ENCODE measurements at places on chromosomes 6 and 20. TPM values are rescaled to one million over a fixed set of nuclear protein-coding genes. Genes with fewer than 3 reads are reported as not detected.

GRCh38 chr20:40286975-40287531 is 402.0 kb downstream of the MAFB start:
- DNase-seq = no peak

DNA sequence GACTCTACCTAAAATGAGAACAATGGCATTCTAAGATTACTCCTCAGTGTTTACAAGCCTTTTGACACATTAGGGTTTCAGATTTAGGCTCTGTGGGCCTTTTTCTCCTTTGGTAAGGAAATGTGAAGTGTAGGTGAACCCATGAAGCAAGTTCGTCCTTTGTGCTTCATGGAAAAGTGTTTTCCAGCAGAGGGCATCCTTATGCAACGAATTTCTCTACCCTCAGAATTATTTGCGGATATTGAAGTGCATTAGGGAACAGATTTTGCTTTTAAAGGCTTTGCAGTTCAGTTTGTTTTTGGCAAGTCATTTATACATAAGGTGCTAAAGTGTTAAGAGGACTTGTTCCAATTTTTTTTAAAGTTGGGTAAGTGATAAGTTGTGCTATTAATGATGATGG is 55.7 kb upstream of the FERMT1 start:
- no peak for DNase-seq

Gene SLC22A23
- 12.3 TPM for polyA plus RNA-seq

Gene COL10A1
- polyA plus RNA-seq = 0.36 TPM
